ENCODE measurements at places on chromosomes 5 and 9.
A peak's percentile ranks its signal among the peaks of the same experiment; 100 is the strongest.

DNA sequence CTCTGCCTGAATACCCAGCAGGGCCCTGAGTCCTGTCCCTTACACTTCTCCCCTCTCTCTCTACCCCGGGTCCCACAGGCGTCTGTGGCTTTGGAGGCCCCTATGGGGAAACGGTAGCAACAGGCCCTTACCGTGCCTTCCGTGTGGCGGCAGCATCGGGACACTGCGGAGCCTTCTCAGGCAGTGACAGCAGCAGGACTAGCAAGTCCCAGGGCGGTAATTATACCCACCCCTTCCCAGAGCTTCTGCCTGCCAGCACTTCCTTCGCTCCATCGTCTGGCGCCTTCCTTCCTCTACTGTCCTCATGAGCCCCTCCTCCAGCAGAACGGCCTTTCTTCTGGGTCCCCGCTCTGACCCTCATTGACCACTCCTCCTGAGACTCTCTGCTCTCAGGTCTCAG, 17.9 kb upstream of the PHF2 start:
- no peak for DNase-seq

DNA sequence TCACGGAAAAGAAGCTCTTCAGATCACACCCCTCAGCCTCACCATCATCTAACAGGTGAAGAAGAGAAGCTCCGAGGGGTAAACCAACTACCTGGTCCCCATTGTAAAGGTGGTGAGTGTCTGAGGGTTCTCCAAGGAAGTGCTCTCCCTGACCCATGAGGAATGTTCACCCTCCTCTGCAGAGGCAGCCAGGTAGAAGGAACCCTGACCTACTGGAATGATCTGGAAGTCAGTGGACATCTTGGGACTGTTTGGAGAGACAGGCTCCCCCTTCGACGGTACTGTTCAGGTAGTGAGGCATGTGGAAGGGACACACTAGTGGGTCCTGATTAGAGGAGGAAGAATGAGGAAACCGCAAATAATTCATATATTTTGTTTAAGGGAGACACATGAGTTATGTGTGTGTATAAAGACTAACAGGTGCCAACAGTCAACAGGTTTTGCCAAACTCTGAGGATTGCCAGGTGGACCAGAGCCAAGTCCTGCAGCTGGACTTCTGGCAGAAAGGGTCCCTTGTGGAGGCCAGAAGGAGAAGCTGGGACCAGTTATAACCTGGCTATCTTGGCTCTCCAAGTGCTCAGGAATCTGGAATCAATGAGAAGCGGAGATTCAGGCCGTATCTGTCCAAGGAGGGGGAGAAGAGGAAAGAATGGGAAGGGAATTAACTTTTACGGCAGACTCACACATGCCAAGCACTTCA, 3.0 kb upstream of the ZBTB34 start:
- no peak for DNase-seq

GRCh38 chr5:74888117-74888516, 21.9 kb upstream of the FAM169A start:
- DNase-seq: no peak

DNA sequence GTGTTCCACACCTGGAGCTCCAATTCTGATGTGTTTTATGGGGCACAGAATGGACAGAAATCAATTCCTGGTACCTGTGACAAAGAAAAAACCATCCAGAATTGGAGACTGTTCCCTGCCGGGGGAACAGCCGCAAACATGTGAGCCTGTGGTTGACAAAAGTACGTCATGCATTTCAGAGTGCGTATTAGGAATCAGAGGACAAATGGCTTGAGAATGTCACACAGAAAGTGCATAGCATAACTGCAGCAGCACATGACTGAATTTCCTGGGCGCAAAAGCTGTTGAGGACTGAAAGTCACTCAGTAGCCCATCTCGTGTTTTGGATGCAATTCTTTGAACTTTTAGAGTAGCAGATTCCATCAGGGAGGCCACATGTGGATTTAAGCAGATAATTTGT, 85.1 kb downstream of the TRIO start:
- DNase-seq: no peak

DNA sequence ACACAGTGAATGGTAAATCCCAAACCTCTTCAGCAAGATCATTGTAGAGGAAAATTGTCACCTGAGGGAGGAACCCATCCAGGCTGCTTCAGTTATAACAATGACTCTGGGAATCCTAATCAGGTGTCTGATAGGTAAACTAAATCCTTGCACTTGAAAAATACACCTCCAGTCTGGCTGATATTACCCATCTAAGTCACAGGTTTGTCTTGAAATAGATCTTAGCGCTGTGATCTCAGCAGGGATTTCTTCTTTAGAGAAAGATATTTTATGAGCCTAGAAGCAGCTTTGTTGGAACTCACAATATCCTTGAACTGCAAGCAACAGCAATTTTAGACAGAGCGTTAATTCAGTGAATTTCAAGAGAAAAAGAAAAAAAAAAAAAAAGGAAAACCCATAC, 149.7 kb downstream of the SGCD start:
- no peak for DNase-seq

- no peak for DNase-seq
Measured at GRCh38 chr5:8012131-8012977, 143.4 kb downstream of the MTRR start.

DNA sequence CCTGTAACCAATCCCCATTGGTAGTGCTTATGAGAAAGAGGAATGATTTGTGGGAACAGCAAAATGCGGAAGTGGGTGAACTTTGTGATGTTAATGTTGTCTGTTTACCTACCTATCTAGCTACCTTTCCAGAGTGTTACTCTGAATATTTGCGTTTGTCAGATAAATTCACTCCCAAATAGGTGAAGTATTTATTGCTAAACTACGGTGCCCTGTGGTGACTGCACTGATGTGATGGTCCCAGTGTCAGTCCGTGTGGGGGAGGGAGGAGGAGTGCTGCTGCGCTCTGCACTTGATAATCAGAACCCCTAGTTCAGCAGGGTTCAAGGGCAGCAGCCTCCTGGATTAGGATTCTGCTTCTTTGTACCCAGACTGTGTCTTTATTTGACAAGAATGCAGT, 55.3 kb downstream of the TJP2 start:
- no peak for DNase-seq

DNA sequence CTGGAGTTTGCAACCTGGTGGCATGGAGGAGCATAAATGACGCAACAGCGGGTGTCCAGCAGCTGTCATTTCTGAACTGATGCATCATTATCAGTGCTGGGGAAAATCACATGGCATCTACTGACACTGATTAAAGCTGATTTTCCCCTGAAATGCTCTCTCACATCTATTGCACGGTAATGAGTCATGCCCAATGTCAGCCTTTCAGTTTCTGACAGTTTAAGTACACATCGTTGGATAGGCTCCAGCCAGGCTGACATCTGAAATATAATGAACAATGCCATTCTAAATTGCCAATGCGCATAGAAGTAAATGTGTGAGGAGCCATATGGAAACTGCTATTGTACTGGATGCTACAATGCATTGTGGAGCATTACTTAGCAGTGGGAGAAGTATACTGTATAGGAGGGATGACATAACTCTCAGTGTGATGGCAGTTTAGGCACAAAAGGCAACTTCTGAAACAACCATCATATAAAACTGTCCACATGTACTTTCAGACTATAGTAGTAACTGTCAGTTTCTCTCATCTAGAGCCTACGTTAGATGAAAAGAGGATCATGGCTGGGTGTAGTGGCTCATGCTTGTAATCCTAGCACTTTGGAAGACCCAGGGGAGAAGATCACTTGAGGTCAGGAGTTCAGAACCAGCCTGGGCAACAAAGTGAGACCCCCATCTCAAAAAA, 389.3 kb upstream of the DMAC1 start:
- DNase-seq: no peak

DNA sequence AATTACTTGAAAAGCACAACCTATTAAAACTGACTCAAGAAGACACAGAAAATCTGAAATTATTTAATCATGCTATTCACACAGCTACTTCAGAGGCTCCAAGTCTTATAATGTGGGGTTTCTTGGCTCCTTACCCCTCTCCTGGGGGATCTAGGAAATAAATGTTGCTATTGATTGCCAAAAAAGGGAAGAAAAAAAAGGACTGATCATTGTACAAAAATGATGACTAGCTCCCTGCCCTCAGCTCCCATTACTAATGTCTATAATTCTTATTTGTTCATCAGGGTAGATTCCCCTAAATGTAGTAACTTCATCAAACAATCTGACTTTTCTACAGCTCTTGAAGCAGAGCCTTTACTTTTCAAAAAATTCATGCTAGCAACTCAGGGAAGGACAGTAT, 3.3 kb upstream of the SMC5 start:
- DNase-seq: no peak

DNA sequence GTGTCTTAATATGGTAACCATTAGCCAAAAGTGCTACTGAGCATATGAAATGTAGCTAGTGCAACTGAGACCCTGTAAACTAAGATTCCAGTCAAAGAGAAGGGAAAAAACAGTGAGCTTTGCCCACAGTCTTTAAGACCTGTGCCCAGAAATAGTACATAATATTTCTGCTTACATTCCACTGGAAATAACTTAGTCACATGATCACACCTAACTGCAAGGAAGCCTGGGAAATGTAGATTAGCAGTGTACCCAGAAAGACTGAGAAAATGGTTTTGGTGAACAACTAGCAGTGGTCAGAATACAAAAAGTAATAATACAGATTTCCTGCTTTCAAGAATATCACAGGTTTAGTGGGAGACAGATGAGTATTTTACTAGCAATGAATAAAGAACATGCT, 2.5 kb upstream of the CPLANE1 start:
- DNase-seq: no peak

- DNase-seq: peak; percentile 78
Measured at GRCh38 chr5:176447591-176447977, 601 bp upstream of the FAF2 start.

DNA sequence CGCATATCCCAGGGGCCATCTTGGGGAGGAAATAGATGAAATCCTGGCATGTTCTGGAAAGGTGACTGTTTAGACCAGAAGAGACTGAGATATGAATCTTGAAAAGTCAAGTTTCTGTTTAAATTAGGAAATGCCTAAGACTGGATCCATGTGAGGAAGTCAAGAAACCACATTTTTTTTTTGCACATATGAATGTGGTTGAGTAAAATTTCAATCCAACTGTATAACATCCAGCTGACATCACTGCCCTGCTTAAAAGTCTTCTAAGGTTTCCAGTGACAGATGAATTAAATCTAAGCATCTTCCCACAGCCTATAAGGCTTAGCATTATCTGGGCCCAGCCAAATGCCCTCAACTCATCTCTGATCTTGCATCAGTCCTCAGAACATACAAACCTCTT, 47.7 kb upstream of the TCERG1 start:
- no peak for DNase-seq

- DNase-seq: no peak
Measured at GRCh38 chr9:89534515-89535287, 36.8 kb upstream of the SEMA4D start.

- no peak for DNase-seq
Measured at GRCh38 chr9:127124111-127124531, 1.7 kb upstream of the ANGPTL2 start.

GRCh38 chr5:120910629-120911028, 446.5 kb downstream of the PRR16 start:
- no peak for DNase-seq

DNA sequence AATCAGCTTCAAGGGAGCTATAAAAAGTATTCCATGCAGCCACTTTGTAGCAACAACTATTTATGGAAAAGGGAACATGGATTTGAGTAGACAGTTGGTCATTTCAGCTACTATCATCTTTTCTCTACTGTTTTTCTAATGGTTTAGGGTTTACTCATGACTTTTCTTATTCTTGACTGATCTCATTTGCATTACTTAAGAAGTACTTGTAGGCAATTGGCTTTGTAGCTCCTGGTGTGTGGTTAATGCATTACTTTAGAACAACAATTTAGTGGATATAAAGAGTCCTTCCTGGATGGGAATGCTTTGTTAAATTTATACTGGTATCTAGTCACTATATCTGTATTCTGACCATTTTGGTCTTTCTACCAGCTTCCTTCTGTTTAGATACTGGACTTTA, 59.8 kb upstream of the NTRK2 start:
- DNase-seq: no peak

DNA sequence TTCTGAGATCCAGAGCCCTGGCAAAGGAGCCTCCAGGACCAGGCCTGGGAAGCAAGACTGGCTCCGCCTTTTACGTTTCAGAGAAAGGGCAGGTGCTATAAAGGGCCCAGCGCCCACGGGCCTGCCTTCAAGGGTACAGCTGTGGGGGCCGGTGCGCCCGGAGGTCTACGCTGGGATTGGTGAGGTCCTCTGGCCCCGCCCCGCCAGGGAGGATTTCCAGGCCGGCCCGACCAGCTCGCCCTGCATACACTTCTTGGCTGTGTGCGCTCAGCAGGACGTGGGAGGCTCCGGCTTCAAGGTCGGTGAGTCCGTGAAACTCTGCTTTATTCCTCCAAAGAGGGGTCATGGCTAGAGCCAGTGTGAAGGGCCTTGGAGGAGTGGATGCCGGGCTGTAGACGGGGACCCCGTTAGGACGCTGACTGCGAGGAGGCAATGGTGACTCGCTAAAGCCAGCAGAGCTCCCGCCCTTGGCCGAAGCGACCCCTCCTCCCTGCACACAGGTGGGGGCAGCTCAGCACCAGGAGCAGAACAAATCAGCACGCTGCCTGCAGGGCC, at the start of gene CKMT2:
Gene CKMT2, plus strand, starts transcription at position 243 of the 555 bp plus-strand sequence. CDS start 17,811 bp downstream, outside the sequence.
- peak; percentile 93 for DNase-seq

DNA sequence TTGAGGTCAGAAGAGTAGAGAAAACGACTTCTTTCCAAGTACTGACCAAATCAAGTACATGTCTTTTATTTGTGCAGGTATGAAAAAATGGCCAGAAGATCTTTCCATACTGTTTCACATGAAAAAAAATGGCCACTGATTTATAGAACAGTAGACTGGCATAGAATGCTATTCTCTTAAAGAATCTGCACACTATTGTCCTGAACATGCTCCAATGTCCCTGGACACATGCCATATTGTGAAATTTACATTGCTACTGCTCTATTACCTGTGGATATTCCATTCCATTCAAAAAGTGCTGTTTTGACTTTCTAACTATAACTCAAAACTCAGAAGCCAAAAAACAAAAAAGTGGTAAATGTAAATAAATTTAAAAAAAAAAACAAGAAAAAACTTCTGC, 60.6 kb downstream of the FBXL17 start:
- DNase-seq: no peak

- no peak for DNase-seq
Measured at GRCh38 chr9:137286975-137287383, 9.5 kb downstream of the TOR4A start.

GRCh38 chr5:180111273-180112002, 39.9 kb upstream of the RNF130 start:
- peak; percentile 43 for DNase-seq

DNA sequence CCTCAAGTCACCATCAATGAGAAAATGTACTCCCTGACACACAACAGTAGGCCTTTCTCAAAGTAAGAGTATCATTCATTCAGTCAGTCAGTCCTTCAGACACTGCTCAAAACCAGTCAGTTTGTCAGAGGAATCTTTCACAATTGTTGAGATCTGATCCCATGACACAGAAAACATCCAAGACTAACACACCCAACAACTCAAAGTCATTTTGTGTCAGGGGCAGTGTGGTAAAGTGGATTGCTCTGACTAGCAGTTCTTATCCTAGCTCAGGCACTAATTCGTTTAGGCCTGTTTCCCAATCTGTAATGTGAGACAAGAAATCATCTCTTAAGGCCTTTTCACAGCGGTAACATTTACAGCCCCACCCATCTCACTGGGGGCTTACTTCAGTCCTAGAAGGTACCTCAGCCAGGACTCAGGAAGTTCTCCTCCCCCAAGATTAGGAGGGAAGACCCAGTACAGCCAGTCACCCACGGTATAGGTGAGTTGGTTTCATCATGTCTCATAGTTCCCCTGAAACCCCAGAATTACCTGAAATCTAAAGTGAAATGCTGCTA, 31.9 kb downstream of the SH3TC2 start:
- no peak for DNase-seq

GRCh38 chr9:114687034-114687433, 5.0 kb upstream of the TEX48 start:
- no peak for DNase-seq

All from H1 (cell line).